Sigmoid colon (tissue), 7 donors: ENCODE measurements at places on chromosomes 13 and 19. TPM values are rescaled to one million over a fixed set of nuclear protein-coding genes. Genes with fewer than 3 reads are reported as not detected.

Gene SLC25A15
- total RNA-seq: 2.1 TPM

Gene RUVBL2
- total RNA-seq: 49.3 TPM

Gene ODAD3
- not detected for total RNA-seq

Gene KLF12
- 12.2 TPM for total RNA-seq

Gene ELL
- 20.2 TPM for total RNA-seq

Gene PSMD8
- total RNA-seq: 139 TPM

Gene ZFP28
- total RNA-seq: 11.1 TPM

Gene ZNF493
- 49.3 TPM for total RNA-seq

Gene AMER2
- total RNA-seq: 1.4 TPM

Gene DMWD
- 59.5 TPM for total RNA-seq

Gene ZNF429
- 12.7 TPM for total RNA-seq

Gene DMKN
- 15.8 TPM for total RNA-seq

Gene DZIP1
- total RNA-seq: 17.5 TPM

Gene SIGLEC5
- total RNA-seq: 0.36 TPM

Gene CEACAM1
- total RNA-seq: 0.71 TPM

Gene SLC25A42
- total RNA-seq: 6.3 TPM

Gene CLDND2
- total RNA-seq: not detected

Gene FFAR2
- total RNA-seq: 0.81 TPM

Gene CGB7
- not detected for total RNA-seq

Gene ZNF135
- 6.3 TPM for total RNA-seq

Gene ZNF440
- 8.1 TPM for total RNA-seq

Gene ZFP36
- 207 TPM for total RNA-seq

Gene OR10H1
- total RNA-seq: not detected

Gene ZNF345
- total RNA-seq: 13.0 TPM

Gene FREM2
- total RNA-seq: 2.1 TPM

Gene GARIN5A
- 1.2 TPM for total RNA-seq

Gene IZUMO4
- 4.2 TPM for total RNA-seq

Gene ZNF724
- 0.55 TPM for total RNA-seq

Gene LILRB3
- total RNA-seq: 16.6 TPM

Gene ANKRD10
- total RNA-seq: 153 TPM

Gene CYP2A6
- total RNA-seq: not detected

Gene FFAR3
- total RNA-seq: 1.9 TPM

Gene MTIF3
- 84.4 TPM for total RNA-seq

Gene PSG11
- total RNA-seq: not detected

Gene ERVV-1
- total RNA-seq: not detected

Gene C13orf46
- 11.9 TPM for total RNA-seq

Gene ZNF571
- 11.4 TPM for total RNA-seq

Gene ZNF480
- 7.6 TPM for total RNA-seq

Gene DLL3
- total RNA-seq: not detected

Gene F2RL3
- 3.9 TPM for total RNA-seq

Gene NAPA
- 167 TPM for total RNA-seq

Gene FGF22
- total RNA-seq: not detected

Gene NANOS3
- total RNA-seq: not detected

Gene LHB
- total RNA-seq: not detected

Gene CD177
- 0.14 TPM for total RNA-seq

Gene ZNF547
- 3.5 TPM for total RNA-seq

Gene LGALS16
- total RNA-seq: not detected

Gene RFPL4A
- total RNA-seq: not detected

Gene STOML3
- total RNA-seq: not detected

Gene OR7D2
- not detected for total RNA-seq

Gene ZNF8
- 4.9 TPM for total RNA-seq

Gene CATSPERD
- not detected for total RNA-seq
